ENCODE measurements at places on chromosomes 6 and 20.

DNA sequence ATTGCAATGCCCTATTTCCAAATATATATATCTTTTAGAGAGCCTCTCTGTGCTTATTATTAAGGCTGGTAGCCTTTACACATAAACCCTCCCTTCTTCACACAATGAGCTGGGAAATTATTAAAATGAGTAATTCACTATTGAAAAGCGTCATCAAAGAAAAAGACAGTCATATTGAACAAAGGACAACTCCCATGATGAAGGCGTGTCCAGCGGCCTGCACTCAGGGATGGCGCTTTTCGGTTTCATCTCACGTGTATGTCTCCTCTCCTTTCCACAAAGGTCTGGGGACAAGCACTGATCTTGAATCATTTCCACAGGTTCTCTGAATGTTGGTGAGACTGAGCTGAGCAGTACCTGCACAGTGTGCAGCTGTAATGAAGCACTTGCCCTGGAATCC is 3.5 kb downstream of the SERPINB9 start:
- peak; percentile 58 for DNase-seq

GRCh38 chr6:54609981-54610380 is 236.6 kb upstream of the FAM83B start:
- no peak for DNase-seq

- no peak for DNase-seq
These were observed 160.4 kb downstream of the PACRG start for GRCh38 chr6:162887981-162888689.

DNA sequence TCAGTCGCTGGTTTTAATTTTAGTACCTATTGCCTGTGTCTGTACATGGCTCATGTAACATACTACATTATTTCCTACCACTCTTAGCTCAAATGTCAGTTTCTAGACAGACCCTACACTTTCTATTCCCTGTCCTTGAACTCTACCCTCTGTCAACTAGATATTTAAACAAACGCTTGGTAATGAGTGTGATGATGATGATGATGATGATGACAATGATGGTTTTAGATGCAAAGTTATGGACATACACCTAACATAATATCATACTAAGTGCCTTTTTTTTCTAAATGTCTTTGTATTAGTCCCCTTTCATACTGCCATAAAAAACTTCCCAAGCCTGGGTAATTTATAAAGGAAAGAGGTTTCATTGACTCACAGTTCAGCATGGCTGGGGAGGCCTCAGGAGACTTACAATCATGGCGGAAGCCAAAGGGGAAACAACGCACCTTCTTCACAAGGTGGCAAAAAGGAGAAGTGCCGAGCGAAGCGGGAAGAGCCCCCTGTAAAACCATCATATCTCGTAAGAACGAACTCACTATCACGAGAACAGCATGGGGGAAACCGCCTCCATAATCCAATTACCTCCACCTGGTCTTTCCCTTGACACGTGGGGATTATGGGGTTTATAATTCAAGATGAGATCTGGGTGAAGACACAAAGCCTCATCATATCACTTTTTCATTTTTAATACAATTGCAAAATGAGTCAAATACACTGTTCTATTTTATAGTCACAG is 87.1 kb downstream of the IBTK start:
- no peak for DNase-seq
